ENCODE measurements at places on chromosomes 3 and 15. TPM values are rescaled to one million over a fixed set of nuclear protein-coding genes. Genes with fewer than 3 reads are reported as not detected.

DNA sequence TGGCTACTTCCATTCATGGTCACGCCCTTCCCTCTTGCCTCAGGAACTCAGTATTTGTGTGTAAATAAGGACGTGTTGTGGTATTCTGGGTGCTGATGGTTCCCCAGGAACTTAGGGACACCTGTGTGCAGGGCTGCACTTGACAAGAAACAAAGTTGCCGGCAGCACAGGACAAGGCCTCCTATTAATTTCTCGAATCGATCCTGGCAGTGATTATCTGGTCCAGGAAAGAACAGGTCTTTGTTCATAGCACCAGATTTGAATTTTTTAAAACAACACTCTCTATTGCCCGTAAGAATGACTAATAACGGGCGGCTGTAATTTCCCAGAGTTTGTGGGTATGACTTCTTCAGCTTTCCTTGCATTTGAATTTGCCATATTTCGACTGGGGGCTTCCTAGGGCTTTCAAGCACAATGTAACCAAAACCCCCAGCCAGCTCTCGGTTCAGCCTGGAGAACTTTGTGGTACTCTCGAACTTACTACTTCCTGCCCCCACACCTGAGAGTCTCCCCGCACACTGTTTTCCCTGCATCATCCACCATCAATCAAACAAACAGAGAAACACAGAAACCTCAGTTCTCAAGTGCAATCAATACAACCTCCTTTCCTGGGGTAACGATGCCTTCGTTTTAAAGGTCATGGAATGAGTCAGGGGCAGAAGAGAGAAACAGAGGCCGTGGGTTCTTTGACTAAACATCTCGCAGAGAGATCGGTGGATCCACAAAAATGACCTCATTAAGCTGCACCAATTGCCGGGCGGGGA lies 241.7 kb upstream of the ICE2 start:
- no peak for DNase-seq

CLRN1 gene
- polyA plus RNA-seq = not detected

DNA sequence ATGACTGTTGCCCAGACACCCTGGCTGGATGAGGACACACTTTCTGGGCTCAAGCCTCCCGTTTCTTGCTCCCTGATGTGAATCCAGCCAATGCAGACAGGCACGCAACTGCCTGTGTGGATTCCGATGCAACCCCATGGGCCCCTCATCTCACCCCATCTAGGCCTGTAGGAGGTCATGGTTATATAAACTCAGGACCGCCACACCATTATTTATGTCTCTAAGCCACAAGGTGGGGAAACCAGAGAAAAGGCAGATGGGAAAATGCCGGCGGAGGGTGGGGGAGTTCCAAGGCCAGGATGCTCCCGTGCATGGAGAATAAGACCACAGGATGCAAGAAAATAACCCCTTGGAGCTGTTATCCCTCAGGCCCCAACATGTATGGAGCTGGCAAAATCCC lies 2.0 kb downstream of the MESP1 start:
- no peak for DNase-seq

DNA sequence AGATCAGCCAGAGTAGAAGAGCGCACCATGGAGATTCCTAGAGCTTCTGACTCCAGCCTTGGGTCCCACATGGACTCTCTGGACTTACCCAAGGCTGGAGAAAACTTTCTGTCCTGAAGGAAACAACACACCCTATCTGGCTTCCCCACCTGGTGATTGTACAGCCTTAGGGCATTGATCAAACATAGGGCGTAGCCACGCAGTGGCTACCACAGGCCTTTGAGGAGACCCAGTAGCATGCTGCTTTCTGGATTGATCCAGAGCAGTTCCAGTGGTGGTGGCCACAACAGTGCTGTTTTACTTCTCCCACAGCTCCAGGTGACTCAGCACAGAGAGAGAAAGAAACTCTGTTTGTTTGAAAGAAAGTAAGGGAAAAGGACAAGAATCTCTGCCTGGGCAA lies 23.5 kb downstream of the PYDC2 start:
- no peak for DNase-seq

QTRT2 gene
- polyA plus RNA-seq = 7.9 TPM

DNA sequence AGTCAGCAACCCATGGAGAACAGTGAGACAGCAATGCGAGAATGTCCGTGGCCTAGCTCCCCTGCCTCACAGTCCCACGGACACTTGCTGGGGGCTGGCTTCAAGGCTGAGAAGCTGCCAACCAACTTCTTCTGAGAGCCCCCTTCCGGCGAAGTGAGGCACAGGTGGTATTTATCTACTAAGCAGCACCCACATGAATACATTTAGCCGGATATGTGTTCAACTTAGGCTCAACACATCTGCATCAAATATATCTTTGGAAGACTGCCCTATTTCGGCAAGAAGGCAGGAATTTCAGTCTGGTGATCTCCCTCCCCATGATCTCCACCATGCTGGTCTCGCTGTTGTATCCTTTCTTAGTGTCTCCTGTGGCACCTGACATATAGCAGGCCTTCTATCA lies 340.9 kb upstream of the NR2E3 start:
- no peak for DNase-seq

GRCh38 chr3:18723206-18723810 lies 298.2 kb upstream of the SATB1 start:
- DNase-seq = no peak

PRSS50 gene
- polyA plus RNA-seq = not detected

DNA sequence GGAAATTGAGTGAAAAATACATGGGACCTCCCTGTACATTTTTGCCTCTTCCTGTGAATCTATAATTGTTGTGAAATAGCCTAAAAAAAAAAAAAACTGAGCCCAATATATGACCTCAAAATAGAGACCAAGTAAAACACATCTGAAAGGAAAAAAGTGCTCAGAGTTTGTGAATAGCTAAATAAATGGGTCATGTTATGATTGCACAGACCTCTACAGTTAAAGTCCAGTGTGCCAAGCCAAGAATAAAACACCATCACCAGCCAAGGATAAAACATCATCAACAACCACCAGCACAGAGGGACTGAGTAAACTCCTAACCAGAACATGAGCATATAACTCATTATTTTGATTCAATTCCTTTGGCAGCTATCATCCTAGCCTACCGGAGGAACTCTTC lies 115.6 kb upstream of the AGTR1 start:
- no peak for DNase-seq

PP2D1 gene
- polyA plus RNA-seq = not detected

PLXND1 gene
- 47.7 TPM for polyA plus RNA-seq

DNA sequence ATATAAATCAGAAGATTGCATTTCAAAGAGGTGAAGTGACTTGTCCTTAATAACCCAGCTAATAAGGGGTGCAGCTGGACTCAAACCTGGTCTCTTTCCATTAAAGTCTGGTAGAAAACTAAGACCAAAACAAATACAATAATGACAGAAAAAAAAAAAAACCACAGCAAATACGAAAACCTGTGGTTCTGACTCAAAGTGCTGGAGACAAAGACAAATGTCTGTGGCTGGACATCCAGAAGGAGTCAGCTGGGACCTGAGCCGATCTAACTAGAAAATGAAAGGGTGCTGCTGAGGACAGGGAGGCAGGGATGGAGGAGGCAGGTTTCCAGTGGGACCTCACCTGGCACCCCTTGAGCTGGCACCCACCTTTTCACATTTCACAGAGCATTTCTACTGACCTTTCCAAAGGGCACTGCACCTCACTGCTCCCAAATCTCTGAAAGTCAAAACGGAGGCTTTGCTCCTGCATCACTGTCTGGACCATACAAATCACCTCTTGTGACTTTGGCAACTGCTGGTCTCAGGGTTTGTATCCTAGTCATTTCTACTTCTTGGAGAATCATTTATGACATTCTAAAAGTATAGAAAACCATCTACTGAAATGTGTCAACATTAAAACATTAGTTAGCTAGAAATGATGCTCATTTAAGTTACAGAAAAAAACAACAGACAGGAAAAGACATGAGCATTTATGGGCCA lies 61.7 kb downstream of the CCNL1 start:
- no peak for DNase-seq

DNA sequence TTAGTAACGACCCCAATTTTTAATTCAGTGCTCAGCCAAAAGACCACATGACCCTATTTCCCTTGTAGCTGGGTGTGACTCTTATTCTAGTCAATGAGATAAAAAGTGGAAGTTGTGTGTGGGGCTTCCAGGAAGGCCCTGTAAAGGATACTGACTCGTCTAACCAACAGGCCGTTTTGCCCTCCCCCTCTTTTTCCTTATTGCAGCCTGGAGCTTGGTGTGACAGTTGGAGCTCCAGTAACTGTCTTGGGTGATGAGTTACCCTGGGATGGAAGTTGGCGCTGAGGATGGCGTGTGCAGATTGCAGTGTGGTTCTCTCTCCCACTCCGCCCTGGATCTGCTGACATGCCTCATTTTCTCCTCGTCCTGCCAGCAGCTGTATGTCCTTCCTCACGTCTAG lies 209.3 kb upstream of the PROK2 start:
- DNase-seq = no peak

DNA sequence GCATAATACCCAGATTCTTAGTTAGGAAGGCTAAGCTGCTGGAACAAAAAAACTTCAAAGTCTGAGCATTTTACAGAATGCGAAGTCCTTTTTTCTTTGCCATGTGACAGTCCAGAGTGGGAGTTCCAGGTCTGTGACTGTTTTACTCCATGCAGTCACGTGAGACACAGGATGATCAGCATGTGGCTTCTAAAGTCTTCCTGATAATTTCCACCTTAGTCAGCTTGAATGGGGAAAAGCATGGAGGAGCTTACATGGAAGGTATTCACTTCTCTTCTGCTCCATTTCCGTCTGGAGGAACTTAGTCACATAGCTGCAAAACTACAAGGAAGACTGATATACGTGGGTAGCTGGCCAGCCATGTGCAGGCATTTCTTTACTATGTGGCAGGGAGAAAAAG lies 1.7 kb downstream of the SNTN start:
- DNase-seq = no peak

GRCh38 chr3:81920816-81921215 lies 159.4 kb upstream of the GBE1 start:
- DNase-seq = no peak

DNA sequence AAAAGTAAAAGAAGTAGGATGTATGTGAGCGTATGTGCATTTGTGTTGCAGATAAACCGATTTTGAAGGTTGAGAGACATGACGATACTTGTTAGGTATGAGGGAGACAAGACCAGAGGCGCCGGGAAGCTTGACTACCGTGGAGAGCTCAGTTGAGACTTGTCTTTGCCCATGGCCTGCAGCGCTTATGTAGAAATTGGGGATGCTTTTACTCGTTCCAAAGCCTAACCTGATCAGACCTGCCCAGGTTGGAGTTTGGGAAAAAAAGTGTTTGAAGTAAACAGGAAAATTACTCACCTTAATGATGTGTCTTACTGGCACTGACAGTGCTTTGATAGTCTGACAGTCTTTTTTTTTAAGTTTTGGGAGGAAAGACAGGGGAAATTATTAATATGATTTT lies 202.8 kb downstream of the TP63 start:
- DNase-seq = no peak

TGM4 gene
- 0.12 TPM for polyA plus RNA-seq

ARNT2 gene
- polyA plus RNA-seq = 36.8 TPM

DUOXA2 gene
- polyA plus RNA-seq = not detected

ITGB5 gene
- polyA plus RNA-seq = 207 TPM

PLS1 gene
- 1.1 TPM for polyA plus RNA-seq

- no peak for DNase-seq
Observed at GRCh38 chr15:100951965-100952364, 32.8 kb downstream of the LRRK1 start.

DNA sequence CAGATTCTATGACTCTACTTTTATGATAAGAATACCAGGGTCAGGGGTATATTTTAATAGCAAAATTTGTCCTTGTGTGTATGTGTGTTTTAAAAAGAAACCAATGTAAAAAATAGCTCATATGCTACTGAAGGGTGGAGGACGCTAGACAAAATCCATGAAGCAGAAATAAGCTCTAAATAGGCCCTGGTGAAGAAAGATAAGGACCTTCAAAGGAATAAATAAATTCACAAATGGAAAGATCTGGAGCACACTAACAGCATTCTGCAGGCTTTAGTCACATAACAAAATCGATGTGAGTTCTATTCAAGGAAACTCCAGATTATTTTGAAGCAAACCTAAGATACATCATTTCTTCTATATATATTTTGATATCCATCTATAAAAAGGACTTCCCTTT lies 27.2 kb upstream of the ATP11B start:
- DNase-seq = no peak

GRCh38 chr3:143529018-143529478 lies 319.2 kb downstream of the SLC9A9 start:
- no peak for DNase-seq
